Aorta (tissue), 5 donors: ENCODE measurements at places on chromosomes 7 and 10. TPM values are rescaled to one million over a fixed set of nuclear protein-coding genes. Genes with fewer than 3 reads are reported as not detected.

Gene SPDYE2
- total RNA-seq, result not detected

Gene UPK3B
- total RNA-seq, result 1.7 TPM

Gene ZNF503
- 15.7 TPM for total RNA-seq

Gene RARRES2
- 121 TPM for total RNA-seq

Gene PRPS1L1
- total RNA-seq, result not detected

Gene SUV39H2
- total RNA-seq, result 8.0 TPM

Gene SHOC2
- 62.5 TPM for total RNA-seq

Gene PAX4
- not detected for total RNA-seq

Gene WDR86
- 4.4 TPM for total RNA-seq

Gene LRRD1
- total RNA-seq, result 0.51 TPM

Gene HEPACAM2
- not detected for total RNA-seq

Gene TRIM73
- 2.9 TPM for total RNA-seq

DNA sequence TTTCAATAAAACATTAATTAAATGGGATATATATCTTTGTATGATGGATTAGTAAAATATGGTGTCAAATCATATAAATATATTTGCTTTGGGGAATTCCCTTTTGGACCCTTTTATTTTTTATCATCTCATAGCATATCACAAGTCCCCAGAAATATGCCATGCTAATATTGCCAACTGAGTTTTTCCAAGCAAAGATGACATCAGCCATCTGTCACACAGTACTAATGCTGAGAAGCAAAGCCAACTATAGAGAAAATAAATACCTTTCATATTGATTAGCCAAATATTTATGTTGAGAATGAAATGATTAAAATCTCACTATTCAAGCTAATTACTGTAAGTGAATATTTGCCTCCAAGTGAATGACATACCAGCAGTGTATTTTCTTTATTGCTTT, 575.3 kb downstream of the ETV1 start:
- DNase-seq, result no peak

DNA sequence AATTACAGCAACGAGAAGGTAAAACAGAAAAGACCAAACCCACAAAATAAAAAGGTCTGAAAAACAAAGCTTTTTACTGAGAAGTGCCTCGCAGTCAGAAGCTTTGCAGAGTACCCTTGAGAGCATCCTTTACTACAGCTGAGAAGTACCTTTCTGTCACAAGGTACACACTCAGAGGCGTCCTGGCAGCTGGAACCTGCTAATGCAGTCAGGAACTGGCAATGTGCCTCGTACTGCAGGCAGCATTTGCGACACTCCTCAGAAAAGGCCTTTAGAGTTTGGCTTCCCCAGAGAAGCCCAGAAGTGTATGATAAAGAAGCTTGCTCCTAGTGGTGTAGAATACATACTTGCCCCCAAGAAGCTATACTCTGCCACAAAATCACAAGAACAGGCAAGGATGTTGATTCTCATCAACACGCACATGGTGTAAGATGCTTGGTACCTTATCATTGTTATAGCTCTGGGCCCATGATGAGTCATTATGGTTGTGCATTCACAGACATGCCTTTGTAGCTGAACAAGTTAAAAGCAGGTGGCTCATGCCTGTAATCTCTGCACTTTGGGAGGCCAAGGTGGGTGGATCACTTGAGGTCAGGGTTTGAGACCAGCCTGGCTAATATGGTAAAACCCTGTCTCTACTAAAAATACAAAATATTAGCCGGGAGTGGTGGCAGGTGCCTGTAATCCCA, 2.0 kb upstream of the GTPBP4 start:
- DNase-seq, result no peak

DNA sequence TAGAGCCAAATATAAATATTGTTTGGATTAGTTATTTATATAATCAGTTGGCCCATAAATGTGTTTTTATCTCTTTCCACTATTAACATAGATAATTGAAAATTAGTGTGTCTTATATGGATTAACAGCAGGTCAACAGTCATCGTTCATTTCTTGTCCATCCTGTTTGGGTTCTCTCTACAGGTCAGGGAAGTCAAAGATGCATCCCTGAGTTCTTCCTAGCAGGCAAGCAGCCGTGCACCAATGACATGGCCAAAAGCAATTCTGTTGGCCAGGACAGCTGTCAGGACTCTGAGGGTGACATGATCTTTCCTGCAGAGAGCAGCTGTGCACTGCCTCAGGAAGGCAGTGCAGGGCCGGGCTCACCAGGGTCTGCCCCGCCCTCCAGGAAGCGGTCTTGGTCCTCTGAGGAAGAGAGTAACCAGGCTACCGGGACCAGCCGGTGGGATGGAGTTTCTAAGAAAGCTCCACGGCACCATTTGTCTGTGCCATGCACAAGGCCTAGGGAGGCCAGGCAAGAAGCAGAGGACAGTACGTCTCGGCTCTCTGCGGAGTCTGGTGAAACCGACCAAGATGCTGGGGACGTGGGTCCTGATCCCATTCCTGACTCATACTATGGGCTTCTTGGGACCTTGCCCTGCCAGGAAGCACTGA, 15.9 kb downstream of the FBH1 start:
- no peak for DNase-seq

GRCh38 chr7:17307000-17307399, 8.5 kb downstream of the AHR start:
- no peak for DNase-seq

GRCh38 chr10:11411926-11412545, 199.4 kb downstream of the USP6NL start:
- no peak for DNase-seq

- DNase-seq, result no peak
These were observed 203.1 kb upstream of the PTN start for GRCh38 chr7:137546671-137547070.

- DNase-seq, result no peak
These were observed 3.6 kb downstream of the GPR158 start for GRCh38 chr10:25178411-25178810.

- no peak for DNase-seq
These were observed 158.0 kb downstream of the KCND2 start for GRCh38 chr7:120431016-120431415.

- DNase-seq, result no peak
These were observed 230.5 kb downstream of the FANK1 start for GRCh38 chr10:126126866-126127265.

DNA sequence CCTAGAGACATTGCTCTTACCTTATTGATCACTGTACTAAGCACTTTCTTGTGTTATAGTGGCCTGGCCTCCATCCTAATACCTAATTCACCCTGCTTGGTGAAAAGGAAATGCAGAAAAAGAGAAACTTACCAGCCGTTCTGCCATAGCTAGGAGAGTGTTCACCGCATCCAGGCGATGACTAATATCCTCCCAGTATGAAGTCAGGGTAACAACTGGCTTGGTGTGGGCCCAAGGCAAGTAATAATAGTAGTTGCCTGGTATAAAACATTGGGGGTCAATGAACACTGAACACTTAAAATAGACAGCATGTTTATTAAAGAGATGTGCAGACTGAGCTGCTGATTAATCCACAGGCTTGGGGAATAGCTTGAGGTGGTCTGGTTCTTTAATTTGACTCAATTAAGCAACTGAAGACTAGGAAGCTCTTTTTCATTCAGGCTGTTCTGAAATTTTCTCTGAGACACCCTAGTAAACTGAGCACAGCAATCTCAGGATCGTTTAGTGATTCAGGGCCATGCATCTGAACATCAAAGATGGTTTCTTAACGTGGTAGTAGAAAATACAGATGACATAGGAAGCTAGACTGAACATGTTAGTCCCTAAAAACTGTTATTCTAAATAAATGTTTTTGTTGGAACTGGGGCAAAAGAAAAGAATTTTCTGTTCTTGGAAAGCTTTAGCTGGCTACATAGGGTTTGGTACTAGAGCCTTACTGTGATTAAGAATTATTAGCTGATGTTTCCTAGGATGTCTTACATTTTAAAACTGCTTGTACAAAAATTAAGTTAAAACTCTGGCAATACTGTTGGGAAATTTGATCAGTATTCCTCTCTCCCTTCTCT, 102.2 kb downstream of the MYOF start:
- DNase-seq, result no peak

DNA sequence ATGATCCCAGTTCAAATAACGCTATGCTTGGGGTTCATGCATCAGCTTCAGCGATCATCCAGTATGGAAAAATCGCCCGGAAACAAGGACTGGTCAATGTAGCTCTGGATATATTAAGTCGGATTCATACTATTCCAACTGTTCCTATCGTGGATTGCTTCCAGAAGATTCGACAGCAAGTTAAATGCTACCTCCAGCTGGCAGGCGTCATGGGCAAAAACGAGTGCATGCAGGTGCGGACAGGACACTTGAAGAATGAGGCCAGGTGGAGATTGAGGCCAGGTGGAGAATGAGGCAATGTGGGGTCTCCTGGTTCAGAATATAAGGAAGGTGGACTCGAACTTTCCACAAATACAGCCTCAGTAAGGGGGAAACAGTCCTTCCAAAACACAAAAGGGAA, 105.8 kb downstream of the TRRAP start:
- DNase-seq, result no peak

GRCh38 chr7:25578991-25579777, 350.9 kb upstream of the NPVF start:
- DNase-seq, result no peak

DNA sequence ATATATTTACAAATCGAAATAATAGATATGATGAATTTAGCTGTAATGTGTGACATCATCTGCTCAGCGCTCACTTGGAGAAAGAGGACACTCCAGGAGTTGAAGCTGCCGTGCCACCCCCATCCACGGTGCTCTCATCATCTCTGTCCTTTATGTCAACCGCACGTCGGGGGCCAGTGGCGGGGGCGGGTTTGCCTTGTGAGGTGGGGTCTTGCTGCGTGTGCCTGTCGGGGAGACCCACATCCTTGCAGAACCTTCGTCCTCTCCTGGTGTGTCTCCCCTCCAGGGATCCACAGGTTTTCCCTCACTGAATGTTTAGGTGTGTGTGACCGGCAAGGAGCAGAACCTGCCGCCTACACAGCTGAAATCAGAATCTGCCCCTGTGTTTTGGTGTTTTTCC, 71.6 kb downstream of the INPP5A start:
- no peak for DNase-seq

DNA sequence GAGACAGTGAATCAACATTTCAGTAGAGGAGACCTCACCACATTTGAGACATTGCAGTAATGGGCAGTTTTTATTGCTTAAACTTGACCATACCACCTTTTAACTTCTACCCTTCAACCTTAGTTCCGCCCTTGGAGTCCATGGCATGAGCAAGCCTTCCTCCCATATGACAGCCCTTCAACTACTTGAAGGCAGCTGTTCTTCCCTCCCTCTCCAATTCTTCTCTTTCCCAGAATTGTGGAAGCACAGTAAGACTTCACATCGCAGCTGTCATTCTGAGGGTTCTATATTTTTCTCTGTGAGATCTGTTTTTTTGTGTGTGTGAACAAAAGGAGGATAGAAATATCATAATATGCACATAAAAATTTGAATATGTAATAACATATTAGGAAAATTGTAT, 2.2 kb upstream of the TSPAN12 start:
- DNase-seq, result no peak

GRCh38 chr10:5818894-5819293, 5.7 kb upstream of the GDI2 start:
- no peak for DNase-seq

GRCh38 chr10:132920101-132920925, 22.1 kb downstream of the CFAP46 start:
- DNase-seq, result peak; percentile 57

- no peak for DNase-seq
These were observed 186.8 kb upstream of the LRGUK start for GRCh38 chr7:133940368-133940767.

GRCh38 chr10:63213489-63213888, 80.4 kb downstream of the NRBF2 start:
- no peak for DNase-seq

- DNase-seq, result peak; percentile 73
These were observed 7.0 kb downstream of the ATP6V0E2 start for GRCh38 chr7:149880638-149881311.

DNA sequence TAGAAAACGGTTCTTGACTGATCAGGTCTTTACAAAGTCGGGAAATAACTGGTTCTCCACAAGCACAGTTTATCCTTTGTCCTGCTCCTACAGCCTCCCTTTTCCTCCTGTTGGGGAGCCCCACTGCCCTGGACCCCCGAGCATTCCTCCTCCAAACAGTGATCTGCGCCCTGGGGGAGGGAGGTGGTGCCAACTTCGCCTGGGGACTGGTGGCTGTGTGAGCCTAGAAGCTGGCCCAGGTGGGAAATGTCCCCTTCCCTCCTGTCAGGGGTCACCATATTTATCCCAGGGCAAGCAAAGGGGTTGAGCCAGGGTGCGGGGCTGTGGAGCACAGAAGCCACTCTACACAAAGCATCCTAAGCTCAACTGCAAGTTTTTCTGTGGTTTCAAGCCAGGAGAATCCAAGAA, 5.2 kb downstream of the HMX3 start:
- no peak for DNase-seq

GRCh38 chr10:93806903-93807302, 49.2 kb downstream of the LGI1 start:
- DNase-seq, result peak; percentile 59

GRCh38 chr7:117384688-117385362, 42.5 kb downstream of the ASZ1 start:
- DNase-seq, result no peak

DNA sequence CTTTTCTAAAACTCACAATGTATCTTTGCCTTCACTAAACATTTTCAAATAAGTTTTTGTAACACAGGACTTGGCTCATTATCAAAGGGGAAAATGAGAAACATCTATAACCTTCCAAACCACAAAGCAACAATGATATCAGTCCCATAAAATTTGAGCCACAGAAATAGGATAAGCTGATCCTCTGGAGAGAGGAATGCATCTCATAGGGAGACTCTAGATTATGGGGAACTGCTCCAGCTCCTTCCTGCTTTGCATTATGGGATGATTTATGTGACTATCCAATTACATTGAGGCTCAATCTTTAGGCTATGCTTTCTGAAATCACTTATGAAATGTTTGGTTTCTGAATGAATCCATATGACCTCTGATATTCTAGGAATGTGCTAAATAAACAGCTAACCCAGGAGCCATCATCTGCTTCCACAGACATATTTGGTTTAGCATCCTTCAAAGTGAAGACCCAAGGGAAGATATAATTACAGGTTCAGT, 70.4 kb downstream of the CUBN start:
- no peak for DNase-seq

- no peak for DNase-seq
These were observed 28.8 kb downstream of the VIPR2 start for GRCh38 chr7:159115601-159116501.
